ENCODE measurements at places on chromosomes 2 and 18.

- DNase-seq = no peak
Measured at GRCh38 chr18:32310774-32311173, 120.9 kb downstream of the MEP1B start.

DNA sequence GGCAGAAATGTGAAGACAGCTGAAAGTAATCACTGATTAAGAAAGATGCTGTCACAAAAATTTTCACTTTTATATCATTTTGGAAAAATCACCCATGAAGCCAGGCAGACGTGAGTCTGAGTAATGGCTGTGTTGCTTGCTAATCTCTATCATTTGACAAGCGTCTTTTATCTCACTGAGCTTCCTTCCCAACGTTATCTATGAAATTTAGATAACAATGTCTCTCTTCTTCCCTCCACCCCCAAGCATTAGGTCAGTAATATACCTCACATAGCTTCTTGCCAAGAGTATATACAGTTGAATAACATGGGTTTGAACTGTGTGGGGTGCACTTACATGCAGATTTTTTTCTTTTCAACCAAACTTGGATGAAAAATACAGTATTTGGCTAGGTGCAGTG is 388.6 kb upstream of the NRXN1 start:
- DNase-seq = no peak

GRCh38 chr2:144402251-144402650 is 117.7 kb downstream of the ZEB2 start:
- DNase-seq = no peak

DNA sequence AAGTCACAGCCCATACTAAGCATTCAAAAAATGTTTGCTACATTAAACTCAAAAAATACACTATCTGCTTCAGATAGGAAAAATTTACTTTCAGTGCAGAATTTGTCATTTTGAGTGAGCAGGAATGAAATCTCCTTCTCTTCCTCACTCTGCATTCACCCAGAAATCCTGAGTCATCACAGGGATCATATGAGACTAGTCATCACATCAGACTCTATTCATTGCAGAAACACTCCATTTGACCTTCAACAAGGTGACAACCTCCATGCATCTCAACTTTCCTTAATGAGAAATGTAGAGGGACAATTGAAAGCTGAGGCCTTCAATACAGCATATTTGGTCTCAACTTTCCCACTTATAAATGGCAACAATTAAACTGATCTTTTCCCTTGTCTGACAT is 130.4 kb upstream of the CYP26B1 start:
- DNase-seq = no peak

DNA sequence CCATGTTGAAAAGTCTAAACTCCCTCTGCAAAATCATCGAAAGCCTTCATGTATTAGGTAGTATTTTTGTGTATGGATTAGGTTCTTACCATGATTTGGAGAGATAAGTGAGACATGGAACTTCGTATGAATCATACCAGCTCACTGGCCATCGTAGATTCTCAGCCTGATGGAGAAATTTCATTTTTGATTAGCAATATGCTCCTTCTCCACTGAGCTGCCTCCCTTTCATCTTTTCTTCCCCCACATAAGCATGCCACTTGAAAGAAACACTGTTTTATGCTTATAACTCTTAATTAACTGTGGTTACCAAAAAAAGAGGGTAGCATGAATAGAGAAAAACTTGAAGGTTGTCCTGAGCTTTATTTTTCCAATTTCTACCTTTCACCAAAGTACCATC is 111.9 kb downstream of the NCK2 start:
- DNase-seq = no peak

DNA sequence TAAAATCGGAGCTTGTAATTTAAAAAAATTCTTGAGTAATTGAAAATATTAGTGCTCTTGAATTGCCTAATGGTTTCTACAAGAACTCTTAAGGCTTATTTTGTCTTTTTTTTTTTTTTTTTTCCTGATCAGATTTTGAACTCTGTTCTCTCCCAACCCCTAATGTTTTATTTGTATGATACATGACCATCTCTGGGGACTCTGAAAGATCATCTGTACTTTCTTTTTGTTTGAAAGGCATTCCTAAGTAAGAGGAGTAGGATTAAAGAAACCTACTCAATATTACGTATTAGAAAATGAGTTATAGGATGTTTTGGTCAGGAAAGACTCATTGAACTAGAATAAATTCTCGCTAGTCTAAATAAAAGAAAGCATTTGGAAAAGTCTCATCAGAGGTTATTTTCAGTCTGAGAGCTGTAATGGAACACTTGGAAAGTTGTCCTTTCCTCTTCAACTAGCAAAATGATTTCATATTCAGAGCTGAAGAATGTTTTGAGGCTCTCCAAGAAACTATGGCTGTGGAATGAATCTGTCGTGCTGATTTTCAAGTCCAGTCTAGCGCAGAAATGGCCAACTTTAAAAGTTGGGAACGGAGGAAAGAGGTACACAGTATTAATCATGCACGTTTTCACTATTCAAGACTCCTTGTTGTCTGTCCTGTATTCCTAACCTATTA is 182.7 kb downstream of the PRPF40A start:
- DNase-seq = no peak

GRCh38 chr2:56676966-56677365 is 493.2 kb downstream of the CCDC85A start:
- no peak for DNase-seq

DNA sequence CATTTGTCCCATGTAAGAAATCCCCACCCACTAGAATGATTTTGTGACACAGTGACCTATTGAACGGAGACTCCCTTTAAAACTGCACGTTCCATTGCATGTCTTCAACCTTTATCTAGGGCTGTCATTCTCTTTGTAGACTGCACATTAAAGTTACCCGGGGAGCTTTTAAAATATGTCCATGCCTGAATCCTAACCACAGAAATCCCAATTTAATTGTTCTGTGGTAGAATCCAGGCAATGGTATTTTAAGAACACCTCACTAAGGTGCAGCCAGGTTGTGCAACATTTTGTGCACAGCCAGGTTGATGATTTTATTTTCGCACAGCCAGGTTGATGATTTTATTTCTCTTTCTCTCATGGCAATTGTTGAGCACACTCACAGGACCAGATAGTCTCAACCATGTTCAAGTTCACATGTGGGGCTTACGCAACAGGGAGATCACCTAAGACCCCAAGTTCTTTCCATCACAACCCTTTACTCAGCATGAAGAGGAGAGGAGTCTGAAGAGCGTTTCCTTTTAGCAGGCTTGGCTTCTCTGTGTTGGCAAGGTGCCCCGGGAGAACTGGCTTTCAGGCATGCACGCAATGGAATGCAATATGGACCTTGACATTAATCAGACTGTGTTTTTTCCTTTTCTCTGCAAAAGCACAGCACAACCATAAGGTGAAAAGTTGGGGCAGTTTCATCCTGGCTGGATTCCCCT is 467.3 kb upstream of the ETAA1 start:
- no peak for DNase-seq

DNA sequence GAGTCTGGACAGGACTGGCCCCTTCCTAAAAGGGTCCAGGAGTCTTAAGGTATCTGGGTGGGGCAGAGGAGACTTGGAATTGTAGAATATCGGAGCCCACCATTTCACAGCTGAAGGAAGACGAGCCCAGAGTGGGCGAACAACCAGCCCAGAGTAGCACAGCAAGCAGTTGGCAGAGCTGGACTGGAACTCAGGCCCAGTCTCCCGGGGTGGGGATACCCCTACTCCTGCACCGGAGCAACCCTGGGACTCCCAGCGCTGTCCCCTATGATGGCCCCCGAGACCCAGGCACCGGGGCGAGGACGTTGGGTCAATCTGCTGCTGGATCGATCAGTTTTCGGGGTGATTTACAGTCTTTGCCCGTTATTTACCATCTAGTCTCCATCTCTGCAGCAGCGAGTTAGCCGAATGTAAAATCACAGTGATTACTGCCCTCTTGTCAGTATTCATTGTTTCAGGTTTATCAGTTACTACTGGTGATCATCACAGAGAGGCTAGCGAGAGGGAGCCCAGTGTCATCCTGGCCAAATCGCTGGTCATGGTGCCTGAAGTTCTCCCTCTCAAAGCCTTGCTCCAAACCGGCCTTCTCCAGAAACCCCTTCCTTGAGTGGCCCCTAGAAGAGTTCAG is 75.3 kb downstream of the SMAD7 start:
- DNase-seq = no peak

DNA sequence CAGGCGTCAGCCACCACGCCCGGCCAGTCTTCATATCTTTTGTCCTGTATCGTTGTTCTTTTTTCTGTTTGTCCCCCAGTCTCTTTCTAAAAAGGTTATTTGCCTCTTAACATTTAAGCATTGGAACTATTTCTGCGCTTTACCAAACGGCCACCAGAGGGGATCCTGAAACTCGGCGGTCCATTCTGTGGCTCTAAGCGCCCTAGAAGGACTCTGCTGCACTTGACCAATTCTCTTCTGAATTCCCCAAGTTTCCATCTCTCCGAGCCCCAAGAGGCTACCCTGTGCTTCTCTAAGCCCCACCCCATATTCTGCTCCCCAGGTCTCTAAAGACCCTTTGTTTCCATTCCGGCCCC is 33.1 kb upstream of the REG3G start:
- no peak for DNase-seq

GRCh38 chr2:112491946-112492345 is 10.0 kb downstream of the TTL start:
- DNase-seq = no peak

DNA sequence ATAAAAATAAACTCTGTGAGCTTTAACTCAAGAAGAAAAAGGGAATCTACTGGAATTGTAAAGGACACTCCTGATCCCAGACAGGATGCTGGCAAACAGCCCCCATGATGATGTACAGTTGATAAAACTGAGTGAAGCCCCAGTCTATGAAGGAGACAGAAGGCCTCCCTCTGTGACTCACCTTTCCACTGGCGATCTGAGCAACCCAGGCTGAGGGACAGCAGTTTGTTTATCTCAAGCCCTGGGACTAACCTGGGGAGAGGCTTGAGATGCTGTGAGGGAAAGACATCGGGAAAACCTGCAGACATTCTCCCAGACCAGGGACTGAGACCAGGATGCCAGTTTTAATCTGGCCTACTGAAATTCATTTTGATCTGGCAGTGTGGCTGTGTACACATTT is 104.5 kb upstream of the CDH2 start:
- DNase-seq = no peak
